ENCODE measurements at places on chromosomes 13 and 19.

DNA sequence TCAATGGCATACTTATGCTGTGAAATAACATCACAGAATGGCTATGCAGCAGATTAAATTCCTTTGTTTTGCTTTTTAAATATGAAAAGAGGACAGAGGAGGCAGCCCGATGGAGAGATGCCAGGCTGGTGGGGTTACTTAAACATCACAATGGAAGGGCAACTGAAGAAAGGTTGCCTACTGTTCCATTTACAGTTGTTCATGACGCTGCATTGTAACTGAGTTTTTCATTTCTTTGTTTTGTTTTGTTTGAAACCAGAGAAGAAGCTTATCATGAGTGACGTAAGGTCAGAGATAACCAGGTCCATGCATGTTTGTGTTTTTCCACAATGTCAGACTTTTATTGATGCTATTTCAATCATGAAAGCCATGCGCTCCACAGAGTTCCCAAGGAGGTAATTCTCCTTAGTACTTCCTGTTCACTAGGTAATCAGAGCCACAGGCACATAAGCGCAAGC, 273.8 kb downstream of the LHFPL6 start:
- DNase-seq, result peak; percentile 16

DNA sequence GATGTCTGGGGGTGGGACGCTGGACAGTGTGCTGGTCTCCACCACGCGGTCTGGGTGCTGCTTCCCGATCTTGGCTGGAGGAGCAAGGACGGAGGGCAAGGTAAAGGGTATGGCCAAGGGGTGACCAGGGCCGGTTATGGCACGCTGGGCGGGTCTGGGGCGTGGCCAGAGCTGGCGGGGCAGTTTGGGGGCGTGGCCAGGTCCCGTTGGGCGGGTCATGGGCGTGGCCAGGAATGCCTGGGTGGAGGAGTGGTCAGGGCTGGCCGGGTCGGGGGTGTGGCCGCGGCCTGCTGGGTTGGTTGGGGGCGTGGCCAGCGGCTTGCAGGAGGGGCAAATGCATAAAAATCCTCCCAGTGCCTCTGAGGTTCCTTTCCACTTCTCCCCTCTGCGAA, 19.2 kb downstream of the GPX4 start:
- DNase-seq, result peak; percentile 53

DNA sequence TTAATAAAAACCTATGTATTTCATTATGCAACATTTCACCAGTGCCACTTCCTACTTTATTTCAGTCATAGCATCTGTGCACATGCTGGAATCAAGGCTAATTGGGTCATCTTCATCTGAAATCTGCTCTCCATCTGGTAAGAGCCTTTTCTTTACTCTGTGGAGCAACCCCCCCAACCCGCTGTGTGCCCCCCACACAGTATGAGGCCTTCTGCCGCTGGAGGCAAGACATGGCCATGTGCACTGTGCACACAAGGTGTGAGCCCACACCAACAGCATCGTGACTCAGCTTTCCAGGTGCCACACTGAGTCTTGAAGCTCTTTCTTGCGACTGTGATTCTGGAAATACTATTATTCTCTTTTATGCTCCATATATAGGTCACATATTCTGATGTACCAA, 471.0 kb downstream of the TBC1D4 start:
- DNase-seq, result no peak

DNA sequence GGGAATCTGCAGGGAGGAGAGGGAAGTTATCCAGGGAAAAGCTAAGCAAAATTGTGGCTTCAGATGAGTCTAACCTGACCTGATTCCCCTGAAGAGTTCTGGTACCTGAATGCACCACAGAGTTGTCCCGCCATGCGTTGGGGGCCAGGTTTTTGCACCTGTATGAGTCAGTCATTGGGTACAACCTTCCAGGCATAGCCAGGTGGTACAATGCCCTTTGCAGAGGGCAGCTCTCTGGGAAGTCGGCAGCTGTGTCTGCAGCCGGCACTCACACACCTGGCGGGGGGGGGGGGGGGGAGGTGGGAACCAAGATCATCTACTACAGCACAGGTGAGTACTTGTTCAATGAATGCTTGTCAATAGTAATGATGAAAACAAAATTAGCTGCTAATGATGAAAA, 52.5 kb upstream of the GTF3A start:
- DNase-seq, result no peak

DNA sequence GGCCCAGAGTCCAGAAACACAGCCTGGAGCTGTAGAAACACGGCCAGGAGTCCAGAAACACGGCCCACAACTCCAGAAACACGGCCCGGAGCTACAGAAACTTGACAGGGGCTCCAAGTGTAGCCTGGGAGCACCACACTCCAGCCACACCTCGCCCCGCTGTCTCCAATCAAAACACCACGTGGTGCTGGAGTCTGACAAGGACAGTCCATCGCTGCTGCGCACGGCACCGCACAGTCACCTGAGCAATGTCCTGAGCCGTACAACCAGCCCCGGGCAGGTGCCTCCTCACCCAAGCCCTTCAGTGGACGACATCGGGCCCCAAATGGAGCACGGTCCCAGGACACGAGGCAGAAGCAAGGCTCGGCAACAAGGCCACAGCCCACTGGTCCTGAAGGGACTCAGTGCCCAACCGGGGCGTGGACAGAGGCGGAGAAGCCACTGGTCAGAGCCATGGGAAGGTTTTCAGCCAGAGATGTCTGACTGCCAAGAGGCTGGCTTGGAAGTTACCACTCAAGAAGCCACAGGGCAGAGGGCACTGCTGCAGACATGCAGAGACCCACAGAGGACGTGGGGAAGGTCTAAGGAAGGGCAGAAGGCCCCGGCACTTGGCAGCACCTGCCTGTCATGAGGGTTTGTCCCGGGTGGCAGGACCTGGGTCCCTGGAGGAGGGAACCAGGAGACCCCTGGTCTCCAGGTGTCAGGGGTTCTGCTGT, 19.7 kb upstream of the PLPP2 start:
- DNase-seq, result no peak

- no peak for DNase-seq
Observed at GRCh38 chr19:4620675-4621074, 18.6 kb upstream of the TNFAIP8L1 start.

DNA sequence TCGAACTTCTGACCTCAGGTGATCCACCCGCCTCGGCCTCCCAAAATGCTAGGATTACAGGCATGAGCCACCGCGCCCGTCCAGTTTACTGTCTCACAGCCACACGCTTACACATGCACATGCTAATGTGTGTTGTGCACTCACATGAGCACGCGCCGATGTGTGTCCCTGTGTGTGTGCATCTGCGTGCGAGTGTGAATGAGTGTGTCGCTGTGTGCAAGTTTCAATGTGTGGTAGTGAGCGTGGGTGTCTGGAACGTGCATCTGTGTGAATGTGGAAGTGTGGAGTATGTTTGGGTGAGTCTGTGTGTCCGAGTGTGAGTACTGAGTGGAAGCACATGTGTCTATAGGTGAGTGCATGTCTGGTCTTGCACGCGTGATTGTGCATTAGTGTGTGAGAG, 4.2 kb downstream of the MAST1 start:
- no peak for DNase-seq

DNA sequence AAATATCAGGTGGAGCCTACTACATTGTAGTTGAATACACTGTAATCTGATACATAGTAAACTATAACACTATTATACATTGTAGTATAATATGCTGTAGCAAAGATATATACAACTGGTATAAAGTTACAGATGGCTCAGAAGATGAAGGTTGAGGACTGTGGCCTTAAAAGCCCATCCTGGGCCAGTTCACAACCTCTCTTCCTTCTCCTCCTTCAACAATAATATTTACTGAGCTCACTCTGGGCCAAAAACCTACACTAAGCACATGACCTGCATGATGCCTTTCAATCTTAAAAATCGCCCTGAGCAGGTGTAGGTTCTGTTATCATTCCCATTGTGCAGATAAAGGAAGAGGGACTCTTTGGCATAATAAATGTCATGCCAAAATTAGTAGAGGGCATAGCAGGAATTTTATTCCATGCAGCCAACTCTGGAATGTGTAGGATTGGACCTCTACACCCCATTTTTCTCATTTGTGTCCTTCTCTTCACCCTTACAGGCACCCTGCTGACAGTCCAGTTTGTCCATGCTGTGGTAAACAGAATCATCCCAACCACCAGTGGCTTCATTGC, 14.6 kb upstream of the SIN3B start:
- no peak for DNase-seq

DNA sequence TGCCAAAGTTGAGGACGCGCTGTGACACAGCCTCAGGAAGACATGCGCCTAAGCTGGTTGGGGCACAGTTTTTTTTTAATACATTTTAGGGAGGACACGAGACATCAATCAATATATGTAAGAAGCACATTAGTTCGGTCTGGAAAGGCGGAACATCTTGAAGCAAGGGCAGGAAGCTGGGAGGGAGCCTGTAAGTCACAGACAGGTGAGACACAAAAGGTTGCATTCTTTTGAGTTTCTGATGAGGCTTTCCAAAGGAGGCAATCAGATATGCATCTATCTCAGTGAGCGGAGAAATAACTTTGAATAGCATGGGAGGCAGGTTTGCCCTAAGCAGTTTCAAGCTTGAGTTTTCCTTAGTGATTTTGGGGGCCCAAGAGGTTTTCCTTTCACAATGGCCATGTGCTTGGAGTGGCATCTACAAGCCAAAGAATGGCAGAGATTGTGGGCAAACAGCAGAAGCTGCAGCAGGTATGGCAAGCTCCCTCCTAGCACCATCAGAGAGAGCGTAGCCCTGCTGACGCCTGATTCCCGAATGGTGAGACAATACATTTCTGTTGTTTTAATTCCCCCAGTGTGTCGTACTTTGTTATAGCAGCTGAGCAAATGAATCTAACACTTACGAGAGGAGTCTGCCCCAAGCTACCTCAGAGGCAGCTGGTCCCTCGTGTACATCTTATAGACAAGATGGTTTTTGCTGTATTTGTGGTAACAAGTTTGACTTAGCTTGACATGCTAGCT, 99.5 kb upstream of the TMTC4 start:
- no peak for DNase-seq

GRCh38 chr19:4369109-4369887, 25.9 kb downstream of the MPND start:
- peak; percentile 73 for DNase-seq

- no peak for DNase-seq
Observed at GRCh38 chr19:52603558-52604207, 33.6 kb downstream of the ZNF701 start.

DNA sequence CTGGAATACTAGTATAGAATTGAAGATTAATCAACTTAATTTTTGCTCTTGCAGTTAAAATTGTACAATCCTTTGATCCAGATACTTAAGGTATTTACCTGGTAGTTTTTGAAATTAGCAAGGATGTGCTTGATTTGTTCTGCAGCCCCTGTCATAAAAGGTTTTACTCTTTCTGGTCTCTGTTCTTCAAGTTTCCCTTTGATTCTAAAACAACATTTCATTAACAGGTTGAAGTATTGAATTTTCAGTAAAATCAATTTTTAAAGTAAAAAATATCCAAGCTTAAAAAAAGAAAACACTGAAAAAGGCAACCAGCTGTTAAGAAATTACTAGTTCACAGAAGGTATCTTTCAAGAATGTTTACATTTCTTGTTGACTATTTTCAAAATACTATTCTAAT, 1.6 kb downstream of the TPT1 start:
- no peak for DNase-seq

DNA sequence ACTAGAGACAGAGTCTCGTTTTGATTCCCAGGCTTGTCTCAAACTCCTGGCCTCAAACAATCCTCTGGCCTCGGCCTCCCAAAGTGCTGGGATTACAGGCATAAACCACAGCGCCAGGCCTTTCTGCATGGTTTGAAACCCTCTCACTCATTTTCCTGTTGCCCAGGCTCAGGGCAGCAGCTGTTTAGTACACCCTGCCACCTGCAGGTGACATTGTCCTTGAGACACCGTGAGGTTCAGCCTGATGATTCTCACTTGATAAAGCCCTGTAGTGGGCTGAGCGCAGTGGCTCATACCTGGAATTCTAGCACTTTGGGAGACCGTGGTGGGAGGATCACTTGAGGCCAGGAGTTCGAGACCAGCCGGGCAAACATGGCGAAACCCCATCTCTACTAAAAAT, 12.5 kb downstream of the IL12RB1 start:
- DNase-seq, result no peak

DNA sequence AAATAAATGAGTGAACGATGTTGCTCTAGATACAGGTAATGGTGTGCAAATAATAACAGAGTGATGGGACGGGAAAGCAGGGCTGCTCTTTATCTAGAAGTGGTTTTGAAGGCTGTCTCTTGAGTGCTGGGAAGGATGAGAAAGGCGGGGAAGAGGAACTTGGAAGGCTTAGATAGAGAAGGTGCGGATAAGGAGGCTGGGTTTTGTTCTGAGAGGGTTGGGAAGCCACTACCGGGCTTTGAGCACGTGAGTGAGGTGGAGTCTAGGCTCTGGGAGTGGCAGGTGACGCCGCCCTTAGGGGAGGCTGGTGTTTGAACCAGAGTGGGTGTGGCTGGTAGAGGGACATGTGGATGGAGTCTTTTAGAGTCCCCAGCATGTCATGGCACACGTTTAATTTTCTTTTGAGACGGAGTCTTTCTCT, 811 bp downstream of the ARMC6 start:
- peak; percentile 72 for DNase-seq

DNA sequence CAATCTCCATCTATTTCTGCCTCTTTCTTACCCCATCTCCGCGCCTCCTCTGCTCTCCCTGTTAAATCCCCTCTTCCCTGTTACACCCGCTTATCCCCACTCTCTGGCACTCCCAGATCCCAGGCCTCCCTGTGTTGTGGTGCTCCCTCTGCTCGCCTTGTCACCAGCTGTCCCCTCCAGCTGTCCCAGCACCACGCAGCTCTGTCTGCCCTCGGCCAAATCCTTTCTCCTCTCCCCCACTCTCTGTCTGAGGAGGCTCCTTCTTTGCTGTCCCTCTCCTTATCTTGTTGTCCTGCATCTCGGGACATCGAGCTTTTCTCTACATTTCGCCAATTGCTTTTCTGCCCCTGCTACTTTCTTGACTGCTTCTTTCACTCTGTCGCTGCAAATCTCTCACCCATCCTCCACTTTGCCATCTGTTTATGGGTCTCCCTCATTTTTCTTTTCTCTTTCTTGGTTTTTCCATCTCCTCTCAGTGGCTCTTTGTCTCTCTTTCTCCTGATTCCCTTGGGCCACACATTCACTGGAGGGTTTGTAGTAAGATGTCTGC, 941 bp downstream of the ZNF160 start:
- DNase-seq, result no peak

- no peak for DNase-seq
Observed at GRCh38 chr13:109715902-109716301, 70.5 kb downstream of the IRS2 start.

DNA sequence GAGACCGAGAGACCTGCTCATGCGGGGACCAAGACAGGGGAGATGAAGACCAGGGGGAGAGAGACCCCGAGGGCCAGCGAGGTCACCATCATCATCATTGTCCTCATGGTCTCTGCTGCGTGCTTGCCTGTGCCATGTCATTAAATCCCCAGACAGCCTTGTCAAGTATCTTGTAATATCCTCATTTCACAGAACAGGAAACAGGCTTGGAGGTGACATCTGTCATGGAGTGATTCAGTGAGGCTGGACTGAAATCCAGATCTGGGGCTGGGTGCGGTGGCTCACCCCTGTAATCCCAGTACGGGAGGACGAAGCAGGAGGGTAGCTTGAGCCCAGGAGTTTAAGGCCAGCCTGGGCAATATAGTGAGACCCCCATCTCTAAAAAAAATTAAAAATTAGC, 5.9 kb upstream of the NANOS2 start:
- no peak for DNase-seq

GRCh38 chr13:99218969-99219368, 18.3 kb downstream of the UBAC2 start:
- DNase-seq, result no peak

- no peak for DNase-seq
Observed at GRCh38 chr19:19524053-19524452, 4.7 kb upstream of the YJEFN3 start.

- no peak for DNase-seq
Observed at GRCh38 chr13:112062072-112062567, 4.8 kb upstream of the SOX1 start.

GRCh38 chr13:91185294-91185863, 162.1 kb upstream of the MIR17HG start:
- no peak for DNase-seq
